CD4-positive, alpha-beta memory T cell (primary cell): ENCODE measurements at places on chromosomes 3 and 15.

GRCh38 chr3:85251766-85252165, 293.0 kb downstream of the CADM2 start:
- no peak for DNase-seq

DNA sequence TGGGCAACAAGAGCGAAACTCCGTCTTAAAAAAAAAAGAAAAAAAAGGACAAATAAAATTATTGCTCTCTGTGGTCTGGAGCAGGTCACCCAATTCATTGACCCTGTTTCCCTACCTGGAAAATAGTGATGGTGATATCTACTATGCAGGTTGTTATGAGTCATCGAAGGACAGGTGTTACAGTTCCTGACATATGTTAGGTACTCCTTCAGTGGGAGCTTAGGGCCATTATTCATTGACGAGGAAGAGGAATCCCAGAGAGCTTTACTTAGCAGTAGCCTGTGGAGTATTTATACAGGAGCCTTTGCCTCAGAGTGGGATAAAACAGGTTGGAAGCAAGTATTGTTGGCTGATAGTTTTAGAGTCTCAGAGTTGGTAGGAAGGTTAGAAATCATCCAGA, 74.5 kb downstream of the SLC7A14 start:
- no peak for DNase-seq

- no peak for DNase-seq
Observed at GRCh38 chr15:83610901-83611685, 42.8 kb upstream of the ADAMTSL3 start.

DNA sequence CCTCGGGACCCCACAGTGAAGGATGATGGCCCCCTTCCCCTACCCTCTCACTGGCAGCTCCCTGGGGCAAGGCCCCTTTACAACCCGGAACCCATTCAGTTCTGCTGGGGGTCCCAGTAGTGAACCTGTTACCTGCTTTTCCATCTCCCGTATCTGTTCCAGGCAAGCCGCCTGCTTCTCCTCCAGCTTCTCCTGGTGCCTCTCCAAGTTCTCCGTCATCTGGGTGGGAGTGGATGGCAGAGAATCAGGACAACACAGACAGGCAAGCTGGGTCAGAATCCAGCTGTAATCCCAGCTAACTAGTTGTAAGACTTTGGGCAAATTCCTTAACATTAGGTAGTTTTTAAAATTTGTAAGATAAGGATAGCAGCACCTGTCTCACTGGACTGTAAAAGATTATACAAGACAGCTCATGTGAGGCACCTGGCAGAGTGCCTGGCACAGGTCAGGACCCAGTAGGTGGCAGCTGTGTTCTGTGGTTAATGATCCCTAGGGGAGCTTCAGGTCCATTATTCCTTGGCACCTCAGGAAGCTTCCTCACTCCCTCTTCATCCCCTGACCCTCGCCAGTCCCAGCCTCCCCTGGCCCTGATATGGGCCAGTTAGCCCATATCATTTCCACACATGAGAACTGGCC, 6.4 kb upstream of the ANKRD63 start:
- DNase-seq, result no peak

DNA sequence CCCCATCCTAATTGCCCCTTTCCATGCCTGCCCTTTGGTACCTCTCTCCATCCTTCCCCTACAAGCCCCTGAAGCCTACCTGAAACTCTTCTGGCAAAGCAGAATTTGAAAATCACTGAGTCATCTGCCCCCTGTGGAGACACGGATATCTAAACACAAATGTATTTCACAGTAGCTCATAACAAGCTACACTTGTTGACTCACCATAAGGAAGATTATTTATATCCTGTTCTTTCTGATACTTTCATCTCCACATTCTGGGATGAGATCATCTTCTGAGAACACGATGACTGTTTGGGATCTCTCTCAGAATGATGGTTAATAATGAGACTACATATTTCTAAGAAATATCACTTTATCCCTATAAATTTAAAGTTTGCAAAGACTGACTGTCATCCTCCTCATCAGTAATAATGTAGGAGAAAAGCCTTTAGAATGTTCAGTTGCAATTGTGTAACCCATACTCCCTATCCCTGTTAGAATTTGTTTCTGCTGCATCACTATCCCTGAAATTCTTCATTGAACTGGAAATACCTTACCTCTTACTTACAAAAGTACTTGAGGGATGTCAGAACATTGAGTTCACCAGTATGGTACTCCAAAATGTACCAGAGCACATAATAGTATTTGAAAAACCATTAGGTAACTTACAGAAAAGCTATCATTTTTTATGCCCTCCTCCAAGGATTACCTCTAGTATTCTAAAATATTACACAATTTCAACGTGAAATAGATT, 116.1 kb upstream of the IL12A start:
- DNase-seq, result no peak

DNA sequence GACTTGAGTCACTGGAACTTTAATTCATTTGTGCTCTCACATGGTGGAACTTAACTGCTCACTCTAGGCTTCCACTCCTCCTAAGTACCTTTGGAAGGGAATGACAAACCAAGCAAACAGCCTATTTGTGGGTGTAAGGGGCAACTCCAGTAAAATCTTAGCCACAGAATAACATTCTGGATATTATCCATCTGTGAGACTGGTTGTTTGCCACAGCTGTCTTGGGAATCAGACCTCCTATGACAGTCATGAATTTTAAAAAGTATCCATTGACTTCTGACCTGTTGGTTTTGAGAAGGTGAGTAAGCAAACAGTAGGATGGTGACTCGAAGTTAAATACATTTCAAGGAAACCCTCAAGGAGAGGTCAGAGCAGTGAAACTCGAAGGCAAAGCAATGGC, 147.3 kb upstream of the CDIN1 start:
- DNase-seq, result no peak
